Esophagus muscularis mucosa (tissue), 4 donors: ENCODE measurements at places on chromosomes 1 and 21. TPM values are rescaled to one million over a fixed set of nuclear protein-coding genes. Genes with fewer than 3 reads are reported as not detected.

The PROK1 gene
- not detected for total RNA-seq

GRCh38 chr1:14067036-14067435 lies 367.0 kb downstream of the PRDM2 start:
- no peaks in the 10 kb centered on the region for H3K36me3 ChIP-seq
- H3K27ac ChIP-seq = no peak overlapping the region
- H3K4me3 ChIP-seq = no peak overlapping the region
- no peaks in the 10 kb centered on the region for H3K27me3 ChIP-seq
- H3K4me1 ChIP-seq = no peaks in the 10 kb centered on the region

DNA sequence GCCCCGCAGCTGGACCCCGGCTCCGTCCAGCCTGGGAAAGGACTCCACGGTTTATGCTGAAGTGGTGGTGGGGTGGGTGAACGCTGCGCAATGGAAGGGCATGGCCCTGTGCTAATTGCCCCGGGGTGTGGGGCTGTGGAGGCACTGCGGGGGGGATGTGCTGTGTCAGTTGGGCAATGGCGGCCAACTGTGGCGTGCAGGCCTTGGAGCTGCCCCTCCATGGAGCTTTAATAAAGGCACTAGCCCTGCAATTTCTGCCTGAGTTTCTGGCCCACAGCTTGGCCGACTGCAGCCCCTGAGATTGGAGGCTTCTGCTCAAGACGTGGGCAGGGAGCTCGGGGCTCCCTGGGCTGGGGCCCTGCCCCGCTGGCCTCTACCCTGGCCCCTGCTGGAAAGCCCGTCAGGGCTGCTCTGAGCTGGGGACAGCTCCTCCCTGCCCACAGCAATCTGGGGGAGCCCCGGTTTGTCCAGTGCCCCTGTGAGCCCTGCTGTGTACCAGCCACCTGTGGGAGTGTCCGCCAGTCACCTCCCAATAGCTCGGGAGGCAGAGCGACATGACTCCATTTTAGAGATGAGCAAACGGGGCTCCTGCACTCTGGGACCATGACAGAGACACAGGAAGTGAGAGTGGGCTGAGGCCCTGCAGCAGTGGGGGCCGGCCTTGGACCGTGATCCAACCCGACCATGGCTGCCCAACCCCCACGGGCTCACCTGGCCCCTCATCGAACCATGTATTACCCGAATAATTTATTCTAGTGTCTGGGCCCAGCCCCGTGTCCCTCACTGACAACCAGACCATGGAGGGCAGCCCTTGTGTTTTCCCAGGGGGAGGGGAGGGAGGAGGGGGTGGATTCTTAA lies 8.7 kb upstream of the TNFRSF14 start:
- H3K36me3 ChIP-seq = no peaks in the 10 kb centered on the region
- H3K27me3 ChIP-seq = peaks cover 19% of the 10 kb centered on the region
- H3K27ac ChIP-seq = peak overlapping the region; percentile 90
- DNase-seq = no peak

DNA sequence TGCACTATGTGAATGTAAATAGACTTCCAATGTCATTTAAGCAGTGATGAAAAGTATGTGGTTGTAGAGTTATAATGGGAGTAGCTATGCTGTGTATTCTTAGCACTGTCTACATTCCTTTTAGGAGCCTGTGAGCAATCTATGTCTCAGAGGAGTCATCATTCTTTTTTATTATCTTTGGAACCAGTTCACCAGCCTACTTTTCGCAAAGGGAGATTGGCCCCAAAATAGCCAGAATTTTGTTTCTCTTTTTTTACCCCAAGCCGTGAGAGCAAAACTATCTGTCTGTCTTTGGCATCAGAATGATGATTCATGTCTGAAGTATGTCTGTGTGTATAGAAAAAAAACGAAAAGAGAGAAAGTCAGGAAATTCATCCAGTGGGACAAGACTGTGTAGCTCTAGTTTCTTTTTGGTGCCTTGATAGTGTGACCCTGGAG lies 44.2 kb downstream of the OSBPL9 start:
- no peak overlapping the region for H3K4me3 ChIP-seq
- DNase-seq = no peak
- H3K4me1 ChIP-seq = peaks cover 37% of the 10 kb centered on the region
- peak overlapping the region; percentile 18 for H3K27ac ChIP-seq

The S100A4 gene
- total RNA-seq = 154 TPM

GRCh38 chr1:89529196-89529595 lies 4.6 kb downstream of the LRRC8B start:
- H3K36me3 ChIP-seq = peaks cover 3% of the 10 kb centered on the region
- no peaks in the 10 kb centered on the region for H3K27me3 ChIP-seq
- DNase-seq = no peak
- H3K27ac ChIP-seq = no peak overlapping the region
- H3K4me3 ChIP-seq = no peak overlapping the region

GRCh38 chr1:40653851-40654537 lies 11.5 kb downstream of the RIMS3 start:
- DNase-seq = no peak
- H3K36me3 ChIP-seq = no peaks in the 10 kb centered on the region
- no peaks in the 10 kb centered on the region for H3K4me1 ChIP-seq

The TAS1R3 gene
- total RNA-seq = not detected

The HP1BP3 gene
- total RNA-seq = 349 TPM

GRCh38 chr1:211257826-211258225 lies 1.3 kb upstream of the RCOR3 start:
- peaks cover 35% of the 10 kb centered on the region for H3K4me1 ChIP-seq
- no peaks in the 10 kb centered on the region for H3K27me3 ChIP-seq
- H3K36me3 ChIP-seq = peaks cover 3% of the 10 kb centered on the region
- H3K4me3 ChIP-seq = peak overlapping the region; percentile 96
